HAP-1 (cell line): ENCODE measurements at places on chromosomes 5 and 9.

- DNase-seq, result no peak
Measured at GRCh38 chr9:16673171-16673570, 197.3 kb downstream of the BNC2 start.

DNA sequence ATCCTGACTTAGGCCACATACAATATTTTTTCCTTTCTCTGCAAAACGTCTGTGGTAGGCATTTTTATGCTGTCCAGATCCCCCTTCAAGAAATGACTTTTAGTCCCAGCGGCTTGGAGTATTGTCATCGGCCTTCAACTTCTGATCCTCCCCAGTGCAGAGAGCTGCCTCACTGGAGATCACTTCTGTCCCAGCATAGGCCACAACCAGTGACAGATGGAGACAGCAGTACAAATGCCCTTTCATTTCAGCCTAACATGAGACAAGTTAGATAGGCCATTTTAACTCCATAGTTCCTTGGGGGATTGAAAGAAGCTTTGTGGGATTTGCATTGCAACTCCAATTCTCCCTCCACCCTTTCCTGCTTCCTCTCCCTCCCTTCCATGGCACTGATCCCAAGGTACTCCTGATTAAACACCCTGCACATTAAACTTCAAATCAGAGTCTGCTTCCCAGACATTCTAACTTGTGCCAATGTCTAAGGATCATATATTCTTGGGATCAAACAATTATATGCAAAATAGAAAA, 3.2 kb upstream of the MAMDC2 start:
- DNase-seq, result no peak

GRCh38 chr5:98157368-98157767, 616.1 kb upstream of the RGMB start:
- DNase-seq, result no peak

- DNase-seq, result no peak
Measured at GRCh38 chr5:6656680-6657079, 23.4 kb downstream of the SRD5A1 start.
